ENCODE measurements at places on chromosomes 11 and 22.

GRCh38 chr22:17783773-17784480 lies 9.7 kb upstream of the BID start:
- no peak for DNase-seq

- no peak for DNase-seq
These were observed 3.1 kb downstream of the AKIP1 start for GRCh38 chr11:8913961-8914660.

GRCh38 chr11:35336726-35337125 lies 82.6 kb downstream of the SLC1A2 start:
- peak; percentile 36 for DNase-seq

GRCh38 chr11:117000014-117000737 lies 98.1 kb downstream of the SIK3 start:
- no peak for DNase-seq

- no peak for DNase-seq
These were observed 69.5 kb downstream of the SLC1A2 start for GRCh38 chr11:35349897-35350296.

DNA sequence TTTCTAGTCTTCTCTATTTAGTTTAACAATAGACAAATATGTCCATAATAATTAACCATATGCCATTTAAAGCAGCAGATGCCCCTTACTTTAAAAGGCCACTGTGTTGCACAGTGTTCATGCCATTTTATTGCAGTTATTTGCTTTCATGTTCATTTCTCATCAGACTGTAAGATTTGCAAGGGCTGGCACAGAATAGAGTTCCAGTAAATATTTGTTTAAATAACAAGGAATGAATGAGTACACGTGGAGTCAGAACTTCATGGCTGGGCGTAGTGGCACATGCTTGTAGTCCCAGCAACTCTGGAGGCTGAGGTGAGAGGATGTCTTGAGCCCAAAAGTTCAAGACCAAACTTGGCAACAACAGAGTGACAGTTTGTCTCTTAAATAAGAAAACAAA lies 1228.6 kb downstream of the LRRC4C start:
- DNase-seq = no peak

DNA sequence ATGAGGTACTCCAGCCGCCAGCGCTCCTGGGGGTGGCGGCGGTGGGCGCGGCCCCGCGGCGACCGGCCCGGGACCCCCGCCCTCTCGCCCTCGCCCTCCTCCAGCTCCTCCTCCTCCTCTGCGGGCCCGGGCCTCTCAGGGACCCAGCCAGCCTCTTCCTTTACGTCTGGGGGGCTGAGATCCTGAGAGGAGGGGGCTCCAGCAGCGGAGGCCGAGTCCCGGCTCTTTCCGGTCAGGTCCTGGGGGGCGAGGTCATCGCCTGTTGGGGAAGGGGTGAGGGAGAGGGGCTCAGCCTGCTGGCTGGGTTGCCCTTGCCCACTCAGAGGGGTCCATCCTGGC lies 4.3 kb downstream of the ZFTA start:
- no peak for DNase-seq

DNA sequence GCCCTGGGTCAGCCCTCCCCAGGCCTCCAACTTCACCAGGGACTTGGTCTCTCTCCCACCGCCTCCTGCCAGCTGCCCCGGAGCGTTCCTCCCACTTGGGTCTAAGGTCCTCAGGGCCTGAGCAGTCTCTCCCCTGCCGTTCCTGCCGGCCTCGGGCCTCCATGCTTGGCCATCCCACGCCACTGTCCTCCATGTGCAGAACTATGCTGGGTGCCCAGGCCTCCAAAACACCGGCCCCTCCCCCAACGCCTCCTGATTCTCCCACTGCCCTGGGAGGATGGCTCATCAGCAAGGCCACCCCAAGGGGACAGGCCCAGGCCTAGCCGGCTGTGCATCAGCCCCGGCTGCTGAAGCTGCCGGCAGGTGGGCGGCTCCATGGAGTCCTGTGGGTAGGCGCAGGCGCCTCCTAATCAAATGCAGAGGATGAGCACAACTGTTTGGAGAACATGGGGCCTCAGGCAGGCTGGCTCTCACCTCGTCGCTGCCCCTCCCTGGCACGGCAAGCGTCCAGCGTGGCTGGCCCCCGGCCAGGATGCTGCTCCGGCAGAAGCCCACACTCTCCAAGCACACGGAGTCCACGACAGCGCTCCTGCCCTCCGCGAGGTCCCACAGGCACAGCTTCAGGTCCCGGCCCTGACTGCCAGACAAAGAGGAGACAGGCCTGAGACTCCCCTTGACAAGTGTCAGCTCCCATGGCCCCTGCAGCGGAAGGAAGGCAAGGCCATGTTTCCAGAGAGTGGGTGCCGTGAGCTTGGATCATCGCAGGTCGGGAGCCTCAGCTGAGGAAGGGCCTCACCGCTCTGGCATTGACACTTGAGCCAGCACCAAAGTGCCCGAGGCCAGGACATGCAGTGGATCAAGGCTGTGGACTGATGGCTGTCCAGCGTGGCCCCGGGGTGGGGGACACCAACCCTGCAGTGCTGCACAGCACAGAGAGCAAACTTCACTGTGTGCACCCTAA lies 42.6 kb downstream of the GNB1L start:
- no peak for DNase-seq

DNA sequence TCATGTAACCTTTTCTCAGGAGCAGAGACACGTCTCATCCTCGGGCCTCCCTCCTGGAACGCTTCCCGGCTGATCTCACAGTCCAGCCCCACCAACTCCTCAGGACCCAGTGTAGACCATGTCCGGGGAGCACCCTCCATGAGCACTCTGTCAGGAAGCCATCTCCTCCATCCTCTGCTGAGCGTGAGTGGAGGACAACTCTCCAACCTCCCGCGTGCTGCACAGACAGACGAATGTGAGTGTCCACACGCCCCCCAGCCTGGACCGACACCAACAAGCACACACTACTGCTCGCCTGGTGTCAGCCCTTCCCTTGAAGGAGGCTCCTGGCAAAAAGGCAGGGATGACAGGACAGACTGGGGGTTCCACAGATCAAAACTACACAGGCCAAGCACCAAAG lies 86.6 kb downstream of the SHANK2 start:
- no peak for DNase-seq

GRCh38 chr22:27331526-27332281 lies 469.9 kb downstream of the MN1 start:
- no peak for DNase-seq

DNA sequence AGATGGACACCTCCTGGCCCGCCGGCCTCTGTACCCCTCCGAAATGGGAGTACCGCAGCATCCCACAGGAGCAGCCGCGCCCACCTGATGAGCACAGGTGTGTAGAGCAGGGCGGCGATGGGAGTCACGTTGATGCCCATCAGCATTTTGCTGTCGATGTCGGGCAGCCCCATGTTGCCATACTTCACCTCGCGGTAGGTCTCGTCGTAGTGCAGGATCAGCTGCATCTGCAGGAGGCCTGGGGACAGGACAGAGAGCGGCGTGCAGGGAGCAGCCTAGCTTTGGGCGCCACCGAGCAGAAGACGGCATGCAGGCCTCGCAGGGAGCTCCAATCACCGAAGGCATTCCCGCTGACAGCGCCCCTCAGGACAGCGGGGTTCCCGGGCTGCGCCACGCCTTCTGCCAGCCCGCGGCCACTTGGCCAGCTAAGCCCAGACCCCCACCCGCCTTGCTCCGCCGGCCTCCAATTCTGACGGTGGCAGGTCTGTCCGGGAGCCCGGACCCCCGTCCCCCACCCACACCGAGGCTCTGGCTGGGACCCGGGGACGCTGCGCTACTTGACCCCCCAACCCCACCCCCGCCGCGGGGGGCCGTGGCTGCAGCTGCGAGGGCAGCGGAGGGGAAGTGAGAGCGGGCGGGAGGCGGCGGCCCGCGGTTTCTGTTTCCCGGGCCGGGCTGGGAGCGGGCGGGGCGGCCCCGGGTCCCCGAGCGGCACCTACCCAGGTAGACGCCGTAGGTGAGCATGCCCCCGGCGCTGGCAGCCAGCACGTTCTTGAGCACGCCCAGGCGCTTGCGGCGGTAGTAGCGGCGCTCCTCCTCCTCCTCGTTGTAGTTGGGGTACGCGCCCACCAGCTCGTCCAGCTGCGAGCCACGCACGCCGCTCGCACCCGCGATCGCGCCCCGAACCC lies 705 bp downstream of the UNC93B1 start:
- no peak for DNase-seq

DNA sequence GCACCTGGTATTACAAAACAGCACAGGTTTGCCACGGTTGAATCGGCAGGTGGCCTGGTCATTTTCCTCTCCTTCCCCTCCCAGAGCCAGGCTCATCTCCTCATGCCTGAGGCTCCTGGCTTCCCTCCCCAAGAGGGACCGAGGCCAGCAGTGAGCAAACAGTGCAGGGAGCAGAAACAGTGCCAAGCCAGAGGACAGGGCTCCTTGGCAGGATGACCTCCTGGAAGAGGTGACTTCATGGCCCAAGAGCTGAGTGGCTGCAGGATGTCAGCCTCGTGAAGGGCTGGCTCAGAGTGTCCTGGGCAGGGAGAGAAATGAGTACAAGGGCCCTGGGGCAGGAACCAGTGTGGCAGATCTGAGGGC lies 22.8 kb upstream of the PPFIA1 start:
- DNase-seq = no peak

GRCh38 chr22:20386336-20386735 lies 7.6 kb upstream of the ZNF74 start:
- no peak for DNase-seq

DNA sequence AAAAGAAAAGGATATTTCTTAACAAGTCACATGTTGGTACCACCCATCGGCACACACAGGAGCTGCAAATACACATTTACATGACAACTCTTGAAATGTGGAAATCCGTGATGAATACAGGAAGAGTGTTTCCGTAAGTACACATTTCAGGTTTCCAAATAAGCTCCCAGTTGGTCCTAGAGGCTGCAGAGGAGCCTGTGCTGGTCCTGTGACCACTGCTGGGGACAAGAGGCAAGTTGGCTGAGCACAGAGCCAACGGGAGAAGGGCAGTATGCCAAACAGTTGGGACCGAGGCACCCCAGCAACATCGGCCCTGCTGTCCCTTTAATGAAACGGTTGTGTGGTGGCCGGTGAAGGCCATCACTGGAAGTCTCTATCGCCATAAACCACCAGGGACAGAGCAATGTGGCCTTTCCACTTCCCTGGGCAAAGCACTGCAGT lies 38.5 kb upstream of the ARFGAP3 start:
- no peak for DNase-seq

- no peak for DNase-seq
These were observed 18.3 kb downstream of the ADORA2A start for GRCh38 chr22:24445481-24446259.

- DNase-seq = no peak
These were observed 1.3 kb downstream of the HIRA start for GRCh38 chr22:19429950-19430889.

DNA sequence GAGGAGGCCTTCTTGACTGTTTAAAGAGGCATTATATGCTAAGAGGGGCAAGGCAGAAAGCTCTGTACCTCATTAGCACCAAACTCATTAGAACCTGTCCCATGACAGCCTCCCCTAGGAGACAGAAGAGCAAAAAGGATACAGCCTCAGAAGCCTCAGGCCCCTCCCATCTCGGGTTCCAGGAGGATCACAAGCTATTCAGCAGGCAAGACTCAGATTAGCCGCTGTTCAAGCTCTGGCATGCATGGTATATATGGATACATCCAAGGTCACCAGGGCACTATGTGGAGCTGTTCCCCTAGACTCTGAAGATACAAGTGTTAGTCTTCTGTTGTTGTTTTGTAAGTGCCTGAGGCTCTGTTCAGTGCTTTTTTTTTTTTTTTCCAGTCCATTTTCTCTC lies 32.1 kb downstream of the ATXN10 start:
- no peak for DNase-seq

DNA sequence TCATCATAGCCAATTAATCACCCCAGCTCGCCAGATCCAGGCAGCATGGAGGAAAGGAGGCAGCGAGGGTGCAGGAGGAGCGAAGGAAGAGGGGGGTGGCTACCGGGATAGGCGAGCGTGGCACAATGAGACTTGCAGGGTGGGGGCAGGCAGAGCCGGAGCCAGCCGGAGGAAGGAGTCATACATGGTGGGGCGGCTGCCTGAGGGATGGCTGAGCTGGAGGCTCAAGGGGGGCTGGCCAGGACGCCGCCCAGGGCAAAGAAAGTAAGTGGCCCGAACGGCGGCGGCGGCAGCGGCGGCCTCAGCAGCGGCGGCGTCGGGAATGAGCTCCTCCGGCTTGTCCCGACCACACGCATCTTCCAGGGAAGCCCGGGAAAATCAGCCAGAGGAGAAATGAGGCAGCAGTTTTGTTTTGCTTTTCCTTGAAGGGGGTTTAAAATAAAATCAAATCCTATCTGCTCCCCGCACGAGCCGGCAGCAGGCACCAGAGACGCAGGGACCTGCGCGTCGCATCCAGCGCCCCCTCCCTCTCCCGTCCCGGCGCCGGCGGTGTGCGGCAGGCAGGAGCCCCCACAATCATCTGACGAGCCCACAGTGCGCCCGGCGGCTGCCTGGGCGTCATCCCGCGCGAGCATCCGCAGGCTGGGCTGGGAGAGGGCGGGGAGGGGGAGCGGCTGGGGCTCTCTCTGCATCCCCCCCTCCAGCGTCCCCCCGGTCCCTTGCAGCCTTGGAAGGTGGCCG lies 263.6 kb downstream of the CTTN start:
- DNase-seq = no peak

GRCh38 chr11:120494595-120494994 lies 17.0 kb upstream of the GRIK4 start:
- no peak for DNase-seq

- no peak for DNase-seq
These were observed 75.5 kb downstream of the MICAL2 start for GRCh38 chr11:12185914-12186313.

GRCh38 chr22:49303061-49303735 lies 524.5 kb downstream of the BRD1 start:
- DNase-seq = no peak

DNA sequence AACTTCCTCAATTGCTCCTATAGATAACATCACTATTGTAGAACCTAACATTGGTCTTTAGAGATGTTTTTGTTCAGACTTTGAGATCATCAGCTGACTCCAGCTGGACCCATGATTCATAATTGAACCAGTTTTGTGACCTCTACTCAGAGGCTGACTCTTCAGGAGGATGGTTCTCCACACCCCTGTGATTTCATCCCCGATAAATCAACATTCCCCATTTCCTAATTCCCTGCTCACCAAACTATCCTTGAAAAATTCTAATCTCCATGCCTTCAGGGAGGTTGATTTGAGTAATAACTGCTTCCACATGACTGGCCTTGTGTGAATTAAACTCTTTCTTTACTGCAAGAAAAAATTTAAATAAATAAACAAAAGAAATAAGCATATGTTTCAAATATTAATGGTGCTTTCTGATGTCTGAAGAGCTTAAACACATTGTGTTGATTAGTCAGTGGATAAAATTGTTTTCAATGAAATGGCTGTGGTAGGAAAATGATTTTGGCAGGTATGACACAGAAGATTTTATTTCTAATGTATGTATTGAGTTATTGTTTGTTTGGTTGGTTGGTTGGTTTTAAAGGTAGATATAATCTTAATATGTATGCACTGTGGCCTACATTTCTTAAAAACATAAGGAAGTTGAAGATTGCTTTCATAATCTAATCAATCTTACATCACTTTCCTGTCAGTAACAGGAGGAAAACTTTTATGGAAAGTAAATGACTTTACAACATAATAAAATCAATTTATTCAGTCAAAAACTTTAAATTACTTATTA lies 427.9 kb upstream of the CCDC179 start:
- DNase-seq = no peak

All from right renal pelvis (tissue), 4 donors.